ENCODE measurements at places on chromosomes 16 and 17.

DNA sequence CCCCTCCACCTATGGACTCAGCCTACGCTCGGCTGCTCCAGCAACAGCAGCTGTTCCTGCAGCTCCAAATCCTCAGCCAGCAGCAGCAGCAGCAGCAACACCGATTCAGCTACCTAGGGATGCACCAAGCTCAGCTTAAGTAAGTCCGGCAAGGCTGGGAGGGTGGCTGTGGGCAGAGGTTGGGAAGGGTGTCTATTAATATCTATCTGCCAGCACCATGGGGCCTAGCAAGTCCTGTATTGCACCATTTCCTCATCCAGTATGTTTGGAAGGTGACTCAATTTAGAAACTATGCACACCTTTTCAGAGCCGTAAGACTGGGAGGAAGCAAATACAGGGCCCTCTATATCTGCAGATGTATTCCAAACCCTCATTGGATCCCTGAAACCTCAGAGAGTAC lies 45.0 kb upstream of the ARHGAP44 start:
- no peak for DNase-seq
- H3K27ac ChIP-seq: no peak overlapping the region
- no peaks in the 10 kb centered on the region for H3K36me3 ChIP-seq
- H3K4me1 ChIP-seq: no peaks in the 10 kb centered on the region
- H3K4me3 ChIP-seq: no peak overlapping the region
- no peaks in the 10 kb centered on the region for H3K27me3 ChIP-seq

GRCh38 chr17:248337-249235 lies 67.1 kb upstream of the DOC2B start:
- no peak overlapping the region for H3K4me3 ChIP-seq
- DNase-seq: no peak
- H3K27me3 ChIP-seq: no peaks in the 10 kb centered on the region
- H3K27ac ChIP-seq: no peak overlapping the region
- H3K36me3 ChIP-seq: peaks cover 5% of the 10 kb centered on the region

GRCh38 chr17:50262001-50262794 lies 12.1 kb upstream of the TMEM92 start:
- H3K4me1 ChIP-seq: no peaks in the 10 kb centered on the region
- H3K36me3 ChIP-seq: no peaks in the 10 kb centered on the region
- no peak overlapping the region for H3K4me3 ChIP-seq
- H3K27ac ChIP-seq: no peak overlapping the region

DNA sequence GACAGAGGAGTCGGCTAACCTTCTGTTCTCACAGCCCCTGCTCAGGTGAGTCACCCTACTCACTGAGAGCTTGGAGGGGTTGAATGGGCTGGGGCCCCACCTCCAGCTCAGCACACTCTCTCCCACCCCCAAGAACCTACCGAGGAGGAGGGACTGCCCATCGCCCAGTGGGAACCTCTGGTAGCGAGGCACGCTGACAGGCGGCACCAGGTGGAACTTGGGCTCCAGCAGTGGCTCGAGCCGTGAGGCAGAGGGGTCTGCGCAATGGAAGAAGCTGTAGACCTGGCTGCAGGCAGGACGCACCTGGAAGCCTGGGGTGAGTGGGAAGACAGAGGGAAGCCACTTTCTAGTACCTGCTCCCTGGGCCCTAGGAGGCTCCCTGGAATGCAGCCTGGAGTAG lies 28.3 kb downstream of the PIMREG start:
- H3K4me1 ChIP-seq: peaks cover 6% of the 10 kb centered on the region
- no peaks in the 10 kb centered on the region for H3K36me3 ChIP-seq
- no peaks in the 10 kb centered on the region for H3K27me3 ChIP-seq
- H3K4me3 ChIP-seq: no peak overlapping the region

- DNase-seq: no peak
- H3K36me3 ChIP-seq: no peaks in the 10 kb centered on the region
- no peaks in the 10 kb centered on the region for H3K4me1 ChIP-seq
- peaks cover 8% of the 10 kb centered on the region for H3K27me3 ChIP-seq
Observed at GRCh38 chr17:16818340-16818739, 128.3 kb downstream of the CCDC144A start.

DNA sequence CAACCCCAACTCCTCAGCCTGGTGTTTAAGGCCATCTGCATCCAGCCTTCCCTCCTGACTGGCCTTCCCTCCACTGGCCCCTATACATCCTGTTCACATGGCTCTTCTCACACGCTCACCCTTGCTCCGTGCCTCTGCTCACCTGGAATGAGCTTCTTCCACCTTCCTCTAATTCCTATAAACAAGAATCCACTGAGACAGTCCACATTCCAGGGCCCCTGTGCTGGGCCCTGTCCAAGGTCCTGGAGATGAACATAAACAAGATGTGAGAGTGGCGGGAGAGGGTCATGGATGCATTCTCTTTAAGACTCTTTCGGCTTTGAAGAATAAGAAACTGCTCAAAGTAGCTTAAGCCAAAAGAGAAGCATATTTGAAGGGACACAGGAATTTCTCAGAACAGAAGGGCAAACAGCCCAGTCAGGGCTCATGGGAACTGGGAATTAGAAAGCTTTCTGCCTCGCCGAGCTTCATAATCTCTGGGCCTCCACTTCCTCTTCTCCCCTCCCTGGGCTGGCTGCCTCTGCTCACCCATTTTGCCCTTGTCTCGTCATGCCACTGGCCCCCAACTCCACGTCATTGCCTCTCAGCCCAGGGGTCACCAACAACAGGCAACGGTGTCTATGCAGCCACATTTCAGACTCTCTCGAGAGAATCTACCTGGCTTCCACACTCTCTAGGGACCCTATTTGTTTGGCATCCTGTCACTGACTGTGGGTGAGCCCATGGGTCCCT lies 13.5 kb downstream of the SPPL2C start:
- H3K27me3 ChIP-seq: peaks cover 62% of the 10 kb centered on the region
- H3K36me3 ChIP-seq: no peaks in the 10 kb centered on the region
- no peaks in the 10 kb centered on the region for H3K4me1 ChIP-seq
- no peak overlapping the region for H3K4me3 ChIP-seq
- no peak overlapping the region for H3K27ac ChIP-seq

- H3K4me1 ChIP-seq: peaks cover 4% of the 10 kb centered on the region
- DNase-seq: no peak
- no peak overlapping the region for H3K27ac ChIP-seq
- peaks cover 5% of the 10 kb centered on the region for H3K36me3 ChIP-seq
- no peak overlapping the region for H3K4me3 ChIP-seq
- H3K27me3 ChIP-seq: peaks cover 6% of the 10 kb centered on the region
Observed at GRCh38 chr16:84692451-84693214, 7.2 kb upstream of the USP10 start.

- no peak for DNase-seq
- peaks cover 2% of the 10 kb centered on the region for H3K36me3 ChIP-seq
- no peaks in the 10 kb centered on the region for H3K4me1 ChIP-seq
- H3K27ac ChIP-seq: no peak overlapping the region
Observed at GRCh38 chr17:77677630-77678029, 280.9 kb upstream of the TNRC6C start.

GRCh38 chr16:80457871-80458270 lies 82.9 kb upstream of the DYNLRB2 start:
- no peaks in the 10 kb centered on the region for H3K4me1 ChIP-seq
- peaks cover 23% of the 10 kb centered on the region for H3K27me3 ChIP-seq
- no peak for DNase-seq

DNA sequence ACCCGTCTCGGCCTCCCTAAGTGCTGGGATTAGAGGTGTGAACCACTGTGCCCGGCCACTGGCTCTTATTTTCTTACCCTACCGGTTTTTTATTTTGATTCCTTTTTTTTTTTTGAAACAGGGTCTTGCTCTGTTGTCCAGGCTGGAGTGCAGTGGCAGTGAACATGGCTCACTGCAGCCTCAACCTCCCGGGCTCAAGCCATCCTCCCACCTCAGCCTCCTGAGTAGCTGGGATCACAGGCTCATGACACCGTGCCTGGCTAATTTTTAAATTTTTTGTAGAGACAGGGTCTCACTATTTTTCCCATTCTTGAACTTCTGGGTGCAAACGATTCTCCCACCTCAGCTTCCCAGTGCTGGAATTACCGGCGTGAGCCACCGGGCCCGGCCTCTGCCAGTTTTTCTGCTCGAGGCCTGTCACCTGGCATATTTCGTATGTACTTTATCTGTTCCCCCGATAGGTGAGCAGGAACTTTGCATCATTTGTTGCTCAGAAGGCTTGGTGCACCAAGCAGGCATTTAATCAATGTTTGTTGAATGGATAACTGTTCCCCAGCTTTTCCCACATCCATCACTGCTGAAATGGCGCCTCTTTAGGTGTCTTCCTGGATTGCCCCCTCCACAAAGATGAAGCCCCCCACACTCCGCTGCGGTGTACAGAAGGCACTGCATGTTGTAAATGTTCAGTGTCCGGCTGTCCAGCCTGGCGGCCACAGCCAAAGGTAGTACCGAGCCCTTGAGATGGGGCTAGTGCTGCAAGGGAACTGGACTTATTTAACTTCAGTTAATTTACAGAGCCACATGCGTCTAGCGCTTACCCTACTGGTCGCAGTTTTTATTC lies 858 bp upstream of the TELO2 start:
- H3K36me3 ChIP-seq: no peaks in the 10 kb centered on the region
- DNase-seq: no peak
- H3K4me1 ChIP-seq: peaks cover 20% of the 10 kb centered on the region
- H3K27me3 ChIP-seq: no peaks in the 10 kb centered on the region
- peak overlapping the region; percentile 95 for H3K4me3 ChIP-seq

DNA sequence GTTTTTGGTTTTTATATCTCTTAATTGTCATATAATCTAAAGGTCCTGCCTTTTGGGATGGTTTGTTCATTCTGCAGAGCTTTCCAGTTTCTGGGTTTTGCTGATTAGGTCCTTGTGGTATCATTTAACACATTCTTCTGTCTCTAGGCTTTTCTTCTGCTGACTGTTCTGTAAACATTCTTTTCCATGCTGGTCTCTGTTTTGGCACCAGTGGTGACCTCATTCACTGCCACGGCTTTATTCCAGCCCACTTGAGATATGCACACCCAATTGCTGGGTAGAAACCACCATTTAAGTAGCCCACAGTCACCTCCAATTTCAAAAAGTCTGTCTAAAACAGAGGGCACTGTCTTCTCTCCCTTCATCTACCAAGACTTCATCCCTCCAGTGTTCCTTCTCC lies 31.1 kb upstream of the COX10 start:
- no peak overlapping the region for H3K27ac ChIP-seq
- no peak overlapping the region for H3K4me3 ChIP-seq
- peaks cover 23% of the 10 kb centered on the region for H3K4me1 ChIP-seq
- H3K27me3 ChIP-seq: no peaks in the 10 kb centered on the region
- peaks cover 10% of the 10 kb centered on the region for H3K36me3 ChIP-seq

DNA sequence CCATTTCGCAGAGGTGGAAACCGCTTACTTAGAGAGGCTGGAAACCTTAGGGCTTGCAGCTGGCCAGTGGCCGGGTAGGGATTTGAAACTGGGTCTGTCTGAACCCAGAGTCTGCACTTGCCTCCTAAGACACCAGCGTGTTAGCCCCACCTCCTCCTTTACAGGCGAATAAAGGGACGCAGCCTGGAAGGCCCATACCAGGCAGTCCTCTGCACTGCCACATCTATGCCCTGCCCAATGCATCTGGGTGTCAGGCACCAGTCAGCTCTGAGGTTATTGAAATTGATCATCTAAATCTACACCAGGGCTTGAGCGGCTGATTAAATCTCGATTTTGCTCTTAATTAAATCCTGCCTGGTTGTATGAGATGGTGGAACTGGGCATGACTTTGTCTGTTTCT lies 19.9 kb upstream of the NAGS start:
- H3K4me3 ChIP-seq: peak overlapping the region; percentile 43
- H3K27ac ChIP-seq: no peak overlapping the region

- no peaks in the 10 kb centered on the region for H3K36me3 ChIP-seq
- no peak overlapping the region for H3K4me3 ChIP-seq
- no peak for DNase-seq
- H3K4me1 ChIP-seq: no peaks in the 10 kb centered on the region
- H3K27ac ChIP-seq: no peak overlapping the region
Observed at GRCh38 chr16:82201351-82201750, 31.3 kb upstream of the MPHOSPH6 start.

GRCh38 chr16:30030841-30031413 lies at the start of gene TLCD3B:
TSS of gene TLCD3B (minus strand) at chr16:30031271. CDS start at chr16:30030527, 744 bp downstream.
- no peak within 1 kb of the TSS for H3K27ac ChIP-seq
- no peak for DNase-seq
- H3K27me3 ChIP-seq: peaks cover 53% of the 10 kb centered on the region
- peak within 1 kb of the TSS; percentile 39 for H3K4me3 ChIP-seq
- H3K4me1 ChIP-seq: peaks cover 13% of the 10 kb centered on the region

GRCh38 chr17:39099663-39100286 lies 51.7 kb downstream of the PLXDC1 start:
- DNase-seq: no peak
- peaks cover 53% of the 10 kb centered on the region for H3K4me1 ChIP-seq
- no peak overlapping the region for H3K4me3 ChIP-seq
- H3K27me3 ChIP-seq: no peaks in the 10 kb centered on the region

GRCh38 chr16:88331989-88332920 lies 50.5 kb upstream of the ZNF469 start:
- peaks cover 8% of the 10 kb centered on the region for H3K4me1 ChIP-seq
- H3K36me3 ChIP-seq: no peaks in the 10 kb centered on the region
- no peak for DNase-seq
- H3K27me3 ChIP-seq: no peaks in the 10 kb centered on the region
- H3K27ac ChIP-seq: no peak overlapping the region

- H3K4me3 ChIP-seq: no peak overlapping the region
- H3K36me3 ChIP-seq: no peaks in the 10 kb centered on the region
- H3K4me1 ChIP-seq: no peaks in the 10 kb centered on the region
- no peaks in the 10 kb centered on the region for H3K27me3 ChIP-seq
Observed at GRCh38 chr17:9958586-9959281, 53.7 kb upstream of the RCVRN start.

GRCh38 chr16:28042811-28043210 lies 20.7 kb downstream of the GSG1L start:
- no peak for DNase-seq
- no peak overlapping the region for H3K4me3 ChIP-seq
- H3K27me3 ChIP-seq: peaks cover 10% of the 10 kb centered on the region
- H3K36me3 ChIP-seq: no peaks in the 10 kb centered on the region

DNA sequence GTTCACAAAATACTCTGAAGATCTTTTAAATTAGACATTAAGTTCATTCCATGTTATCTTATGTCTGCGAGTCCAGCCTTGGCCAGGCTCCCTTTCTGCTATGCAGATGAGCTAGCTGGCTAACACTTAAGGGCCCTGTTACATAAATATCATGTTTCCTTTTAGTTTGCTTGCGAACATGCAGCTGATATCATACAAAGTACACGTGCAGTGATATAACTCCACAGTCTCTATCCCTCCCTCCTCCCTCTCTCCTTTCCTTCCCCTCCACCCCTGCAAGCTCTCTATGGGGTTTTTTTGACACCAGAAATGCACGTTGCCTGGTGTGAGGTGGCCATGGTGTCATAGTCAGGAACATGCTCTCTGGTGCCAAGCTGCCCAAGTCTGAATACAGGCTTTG lies 46.1 kb downstream of the ARHGAP17 start:
- H3K36me3 ChIP-seq: peaks cover 4% of the 10 kb centered on the region
- H3K4me3 ChIP-seq: no peak overlapping the region
- H3K27ac ChIP-seq: no peak overlapping the region
- H3K27me3 ChIP-seq: no peaks in the 10 kb centered on the region
- H3K4me1 ChIP-seq: peaks cover 11% of the 10 kb centered on the region
- DNase-seq: no peak

All from activated T-cell treated with anti-CD3 and anti-CD28 coated beads, Interleukin-2, amount 50 U/mL, for 72 hours (primary cell).